ENCODE measurements at places on chromosomes 7 and 10.

DNA sequence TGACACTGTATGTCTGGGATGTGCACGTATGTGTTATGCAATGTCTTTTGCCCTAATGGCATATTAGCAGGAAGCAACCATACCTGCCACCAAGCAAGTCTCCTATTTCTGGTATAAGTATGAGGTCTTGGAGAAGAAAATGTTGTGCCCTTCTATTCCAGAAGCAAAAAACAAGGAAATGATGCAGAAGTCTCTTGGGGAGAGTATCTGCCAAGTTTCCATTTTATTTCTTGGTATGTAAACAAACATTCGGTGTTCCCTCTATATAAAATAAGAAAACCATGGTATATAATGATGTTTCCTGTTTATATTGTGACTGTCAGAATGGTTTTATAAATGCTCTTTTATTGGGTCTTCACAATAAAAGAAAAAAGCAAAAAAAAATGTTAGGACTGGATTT lies 19.3 kb upstream of the MYO3A start:
- DNase-seq, result no peak

DNA sequence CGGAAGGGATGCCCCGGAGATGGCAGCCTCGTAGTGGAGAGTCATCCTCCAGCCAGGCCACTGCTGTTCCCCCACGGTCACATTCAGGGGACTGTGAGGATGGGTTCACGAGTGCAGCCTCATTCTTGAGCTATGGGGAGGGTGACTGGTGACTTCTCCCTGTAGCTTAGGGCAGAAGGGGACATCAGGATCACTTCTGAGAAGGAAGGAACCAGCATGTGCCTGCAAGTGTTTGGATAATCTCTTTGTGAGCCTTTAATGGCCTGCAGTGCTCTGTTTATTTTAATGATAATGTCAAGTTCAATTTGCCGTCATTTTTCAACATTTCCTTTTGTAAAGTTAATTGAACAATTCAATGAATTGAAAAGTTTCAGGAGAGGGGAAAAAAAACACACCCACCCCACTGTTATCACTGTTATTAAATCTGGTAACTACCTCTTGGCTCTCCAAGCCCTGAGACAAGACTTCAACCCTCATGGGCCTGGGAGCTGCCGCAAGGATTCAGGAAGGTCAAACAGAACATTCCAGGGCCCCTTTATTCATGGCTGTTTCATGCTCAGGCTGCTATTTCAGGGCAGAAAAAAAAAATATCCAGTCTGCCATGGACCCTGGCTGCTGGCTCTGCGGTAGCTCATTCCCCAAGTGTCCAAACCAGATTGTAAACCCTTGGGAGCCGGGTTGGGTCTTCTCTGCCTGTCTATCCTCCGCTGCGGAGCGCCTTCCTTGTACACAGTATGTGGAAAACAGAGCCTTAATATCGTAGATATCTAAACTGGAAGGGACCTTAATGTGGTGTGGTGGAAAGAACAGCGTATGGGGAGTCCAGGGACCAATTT lies 100.4 kb downstream of the CDH23 start:
- DNase-seq, result no peak

- DNase-seq, result peak; percentile 34
Measured at GRCh38 chr10:97701438-97702069, 12.0 kb upstream of the MARVELD1 start.

DNA sequence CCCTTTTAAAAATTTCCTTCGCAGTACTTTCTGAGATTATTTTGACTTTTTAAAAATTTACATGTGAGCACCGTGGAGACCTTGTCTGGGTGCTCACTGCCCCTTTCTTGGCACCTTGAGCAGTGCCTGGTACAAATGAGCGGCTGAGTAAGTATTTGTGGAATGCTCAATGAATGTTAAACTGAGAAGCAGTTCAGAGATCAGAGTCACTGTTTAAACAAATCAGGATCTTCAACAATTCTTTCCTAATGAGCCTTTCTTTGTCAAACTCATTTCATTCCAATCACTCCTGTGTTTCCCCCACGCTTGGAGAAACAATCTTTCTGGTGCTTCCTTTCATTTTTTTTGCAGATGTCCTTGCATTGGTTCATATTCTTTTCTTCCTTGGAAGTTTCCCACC lies 611.3 kb upstream of the GALNT17 start:
- no peak for DNase-seq

DNA sequence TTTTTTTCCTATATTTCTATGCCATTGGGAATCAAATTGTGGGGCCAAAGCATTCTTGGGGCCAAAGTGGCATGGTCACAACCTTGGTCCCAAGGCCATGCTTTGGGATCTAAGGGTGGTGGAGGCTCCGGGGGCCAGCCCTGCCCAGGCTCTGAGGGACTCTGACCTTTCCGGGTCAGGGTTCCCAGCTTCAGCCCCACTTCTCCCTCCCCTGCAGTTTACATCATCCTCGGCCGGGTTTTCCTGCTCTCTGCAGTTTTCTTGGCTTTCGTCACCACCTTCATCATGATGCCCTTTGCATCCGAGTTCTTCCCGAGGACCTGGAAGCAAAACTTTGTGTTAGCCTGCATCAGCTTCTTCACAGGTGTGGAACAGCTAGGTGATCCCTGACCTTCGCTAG lies 8.5 kb downstream of the TMEM225B start:
- DNase-seq, result no peak

DNA sequence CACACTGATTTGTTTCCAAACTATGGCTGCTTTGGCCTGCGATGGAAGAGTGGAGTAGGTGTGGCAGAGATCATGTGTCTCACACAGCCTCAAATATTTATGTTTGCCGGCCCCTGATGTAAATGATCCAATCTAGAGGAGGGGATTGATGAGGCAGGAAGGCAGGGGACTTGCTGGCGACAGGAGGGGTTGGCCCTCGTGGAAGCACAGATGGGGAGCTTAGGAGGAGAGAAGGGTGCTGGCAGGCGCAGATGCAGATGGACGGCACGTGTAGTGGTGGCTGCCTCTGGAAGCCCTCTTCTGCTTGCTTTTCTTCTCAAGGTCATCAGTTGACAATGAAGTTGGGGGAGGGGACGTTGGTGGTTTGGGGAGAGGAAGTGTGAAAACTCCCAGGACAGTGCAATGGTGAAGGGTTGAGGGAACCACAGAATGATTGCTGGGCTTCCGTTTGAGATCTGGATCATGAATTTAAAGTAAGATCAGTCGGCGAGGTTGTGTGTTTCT lies 15.4 kb downstream of the COL13A1 start:
- no peak for DNase-seq

- no peak for DNase-seq
Measured at GRCh38 chr10:101428036-101428435, 74.1 kb downstream of the BTRC start.

DNA sequence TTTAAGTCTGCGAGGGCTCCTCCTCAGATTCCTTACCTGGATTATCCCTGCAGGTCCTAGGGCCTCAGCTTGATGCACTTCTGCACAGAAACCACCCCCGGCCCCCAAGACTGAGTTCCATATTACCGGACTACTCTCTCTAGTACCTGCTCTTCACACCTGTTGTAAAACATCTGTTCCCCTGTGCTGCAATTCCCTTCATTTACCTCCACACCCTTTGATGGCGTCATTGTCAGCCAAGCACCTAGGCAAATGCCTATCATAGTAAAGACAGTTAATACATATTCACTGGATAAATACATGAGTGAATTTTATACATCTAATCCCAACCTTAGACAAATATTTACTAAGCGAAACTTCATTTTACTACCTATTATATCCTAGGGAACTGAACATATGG lies 275.5 kb downstream of the PLXDC2 start:
- no peak for DNase-seq

DNA sequence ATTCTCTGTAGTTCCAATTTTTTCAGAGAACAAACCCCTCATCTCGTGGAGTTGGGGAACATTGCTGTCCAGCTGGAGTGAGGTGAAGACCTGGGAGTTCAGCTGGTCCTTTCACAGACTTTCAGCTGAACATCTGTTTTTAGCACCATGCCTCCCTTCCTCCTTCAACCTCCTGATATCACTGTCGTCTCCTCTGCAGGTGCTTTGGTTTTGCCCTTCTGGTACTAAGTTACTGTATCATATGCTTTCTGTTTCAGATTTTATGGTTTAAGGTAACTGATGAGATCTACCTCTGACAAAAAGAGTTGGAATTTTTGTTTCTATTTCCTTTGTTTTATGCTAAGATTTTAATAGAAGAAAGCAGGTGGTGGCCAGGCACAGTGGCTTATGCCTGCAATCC lies 102.9 kb downstream of the ZNF438 start:
- DNase-seq, result no peak

DNA sequence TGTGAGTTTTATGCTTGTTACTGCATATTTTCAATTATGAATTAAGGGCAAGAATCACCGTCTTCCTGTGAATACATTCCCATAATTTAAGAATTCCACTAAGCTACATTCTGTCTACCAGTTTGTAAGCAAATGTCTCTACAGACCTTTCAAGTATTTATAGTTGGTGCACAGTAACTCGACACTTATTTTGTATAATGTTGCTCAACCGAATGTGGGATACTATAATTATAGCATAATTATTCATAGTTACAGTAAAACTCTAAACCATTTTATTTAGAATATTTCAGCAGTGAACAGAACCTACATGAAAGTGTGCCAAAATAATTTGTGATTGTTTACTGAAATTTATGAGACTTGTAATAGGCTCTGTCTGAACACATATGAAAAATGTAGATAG lies 17.3 kb upstream of the CUBN start:
- DNase-seq, result no peak

DNA sequence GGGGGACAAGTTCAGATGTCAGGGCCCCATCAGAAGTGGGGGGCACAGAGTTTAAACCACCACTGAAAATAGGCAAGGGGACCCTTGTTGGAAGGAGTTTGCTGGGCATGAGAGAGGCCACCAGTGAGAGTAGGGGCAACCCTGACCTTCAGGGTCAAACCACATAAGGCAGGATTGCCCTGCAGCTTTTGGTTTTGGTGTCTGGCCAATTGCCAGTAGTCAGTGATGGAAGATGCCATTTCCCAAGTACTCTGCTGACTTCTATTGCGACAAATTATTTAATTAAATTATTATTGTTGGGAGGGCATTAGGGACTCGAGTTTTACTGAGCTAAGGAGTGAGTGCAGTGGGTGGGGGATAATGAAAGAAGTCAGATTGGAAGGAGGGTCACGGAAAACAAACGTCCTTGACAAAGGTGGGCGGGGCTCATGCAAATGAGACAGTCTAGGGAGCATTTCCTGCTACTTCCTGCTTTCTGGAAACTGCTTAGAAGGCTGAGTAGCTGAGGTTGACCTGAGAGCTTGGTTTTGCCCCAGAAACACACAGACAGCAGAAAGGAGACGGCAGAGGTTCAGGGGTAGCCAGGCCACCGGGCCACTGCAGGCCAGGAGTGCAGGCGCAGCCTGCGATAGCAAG lies 74.2 kb upstream of the ANLN start:
- DNase-seq, result no peak

GRCh38 chr7:16317406-16317805 lies 103.9 kb downstream of the CRPPA start:
- DNase-seq, result no peak

DNA sequence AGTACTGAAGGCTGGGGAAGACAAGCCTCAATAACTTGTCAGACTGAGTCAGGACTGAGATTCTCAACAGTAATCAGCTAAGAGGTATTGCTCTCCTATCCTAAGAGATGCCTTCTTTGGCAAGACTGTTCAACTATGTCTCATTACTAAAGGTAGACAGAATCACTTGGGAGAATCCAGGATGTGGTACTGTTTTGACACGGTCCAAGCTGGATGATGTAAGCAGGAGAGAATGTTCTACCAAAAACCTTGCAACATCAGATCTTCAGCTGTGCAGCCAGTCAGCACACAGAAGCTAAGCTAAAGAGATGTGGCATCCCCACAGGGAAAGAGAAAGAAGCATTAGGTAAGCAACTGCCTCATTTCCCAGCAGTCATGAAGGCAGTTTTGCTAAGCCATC lies 391.4 kb downstream of the NRG3 start:
- DNase-seq, result no peak

GRCh38 chr7:114941692-114942091 lies 19.8 kb downstream of the MDFIC start:
- no peak for DNase-seq

DNA sequence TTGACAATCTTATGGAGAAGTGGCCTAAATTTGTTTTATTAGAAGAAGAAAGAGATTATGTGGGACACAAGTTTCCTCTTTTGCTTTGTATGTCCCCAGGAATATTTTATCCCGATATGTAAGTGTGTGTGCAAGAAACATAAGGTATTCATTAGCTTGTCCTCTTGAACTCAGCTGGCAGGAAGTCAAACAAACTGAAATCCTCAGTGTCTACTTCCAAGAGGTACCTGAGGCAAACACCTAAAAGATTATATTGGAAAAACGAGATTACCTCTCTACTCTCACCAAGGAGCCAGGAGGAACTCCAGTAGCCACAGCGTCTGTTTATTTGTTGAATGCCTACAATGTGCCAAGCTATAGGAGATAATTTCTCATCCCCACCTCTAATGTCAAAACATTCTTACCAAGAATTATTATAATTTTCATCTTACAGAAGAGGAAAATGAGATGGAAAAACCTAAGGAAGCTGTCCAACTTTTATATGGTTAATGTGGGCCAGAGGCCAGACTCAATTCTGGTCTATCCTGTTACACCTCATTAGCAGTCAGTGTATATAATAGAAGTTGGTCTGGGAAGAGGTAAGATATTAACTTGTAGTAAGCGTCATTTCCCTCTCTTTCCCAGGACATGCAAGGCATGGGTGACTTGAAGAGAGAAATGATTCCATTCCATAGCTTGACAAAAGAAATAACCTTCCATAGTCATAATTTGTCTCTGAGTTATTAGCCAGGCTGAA lies 692.7 kb downstream of the MAGI2 start:
- no peak for DNase-seq

DNA sequence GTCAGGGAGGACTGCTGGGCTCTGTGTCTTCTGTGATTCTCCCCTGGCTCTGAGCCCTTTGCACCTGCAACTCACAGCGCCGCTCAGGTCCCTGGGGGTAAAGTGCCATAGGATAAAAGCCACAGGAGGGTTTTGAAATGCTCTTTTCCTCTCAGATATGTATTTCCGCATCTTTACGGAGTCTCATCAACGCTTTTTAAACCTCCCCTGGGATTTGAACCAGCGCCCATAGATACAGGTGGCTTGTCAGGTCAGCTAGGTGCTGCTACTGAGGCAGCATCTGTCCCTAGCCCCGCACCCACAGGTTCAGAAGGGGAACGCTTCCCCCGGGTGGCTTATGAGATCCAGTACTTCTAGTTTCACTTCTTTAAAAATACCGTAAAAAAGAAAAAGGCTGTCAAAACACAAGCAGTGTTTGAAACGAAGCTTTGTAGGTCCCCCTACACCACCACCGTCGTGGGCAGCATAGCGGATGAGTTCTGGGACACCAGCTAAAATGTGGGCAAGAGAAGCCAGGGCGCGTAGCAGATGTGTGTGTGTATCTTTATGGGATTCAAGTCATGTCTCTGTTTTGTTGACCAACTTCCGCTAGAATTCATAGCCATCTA lies 173.5 kb downstream of the CUX1 start:
- no peak for DNase-seq

DNA sequence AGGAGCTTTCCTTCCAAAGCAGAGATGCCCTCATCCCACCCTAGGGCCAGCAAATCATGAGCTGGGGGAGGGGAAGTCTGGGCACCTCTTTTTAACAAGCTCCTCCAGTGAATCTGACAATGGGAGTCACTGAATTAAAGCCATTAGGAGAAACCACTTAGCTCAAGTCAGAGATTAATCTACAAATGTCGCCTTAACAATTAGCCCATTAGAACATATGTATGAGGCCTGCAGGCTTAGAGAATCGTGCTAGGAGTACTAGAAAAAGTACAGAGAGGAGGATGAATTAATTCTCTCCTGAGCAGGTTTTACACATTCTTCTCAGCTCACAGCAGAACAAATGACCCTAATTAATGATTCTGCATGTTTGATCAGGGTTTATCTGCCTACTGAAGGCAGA lies 381.3 kb downstream of the KCNMA1 start:
- DNase-seq, result no peak

- DNase-seq, result no peak
Measured at GRCh38 chr7:137885678-137886077, 38.9 kb upstream of the DGKI start.

Measured in stimulated activated CD4-positive, alpha-beta T cell treated with anti-CD3 and anti-CD28 coated beads, Interleukin-2, amount 100 ng/mL, for 24 hours (primary cell).